ENCODE measurements at places on chromosomes 7 and 10.

GRCh38 chr7:83426325-83426724, 222.6 kb downstream of the SEMA3E start:
- no peak for DNase-seq

DNA sequence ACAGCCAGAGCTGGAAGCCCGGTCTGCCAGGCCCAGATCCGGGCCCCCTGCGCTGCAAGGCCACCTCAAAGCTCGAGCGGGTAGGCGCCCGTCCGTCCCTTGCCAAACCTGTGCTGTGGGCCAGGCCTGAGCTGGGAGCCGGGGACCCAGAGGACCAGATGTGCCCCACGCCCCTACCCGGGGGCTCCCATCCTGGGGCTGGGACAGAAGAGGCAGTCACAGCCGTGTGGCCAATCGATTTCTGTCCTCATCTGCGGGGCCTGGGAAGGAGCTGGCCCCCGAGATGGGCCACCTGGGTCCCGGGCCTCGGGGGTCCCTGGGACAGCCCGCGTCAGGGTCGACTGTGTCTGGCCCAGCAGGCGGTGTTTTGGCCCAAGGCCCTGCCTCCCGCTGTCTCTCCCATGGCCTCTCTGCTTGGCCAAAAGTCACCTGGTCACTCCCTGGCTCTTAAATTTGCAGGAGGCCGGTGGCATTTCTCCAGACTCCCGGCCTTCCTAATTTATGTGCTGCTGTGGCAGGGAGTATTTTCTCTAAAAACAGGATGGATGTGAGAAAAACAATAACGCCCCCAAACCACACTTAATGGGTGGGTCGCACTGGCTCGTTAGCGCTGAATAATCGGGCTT, 63.8 kb downstream of the UNCX start:
- no peak for DNase-seq

DNA sequence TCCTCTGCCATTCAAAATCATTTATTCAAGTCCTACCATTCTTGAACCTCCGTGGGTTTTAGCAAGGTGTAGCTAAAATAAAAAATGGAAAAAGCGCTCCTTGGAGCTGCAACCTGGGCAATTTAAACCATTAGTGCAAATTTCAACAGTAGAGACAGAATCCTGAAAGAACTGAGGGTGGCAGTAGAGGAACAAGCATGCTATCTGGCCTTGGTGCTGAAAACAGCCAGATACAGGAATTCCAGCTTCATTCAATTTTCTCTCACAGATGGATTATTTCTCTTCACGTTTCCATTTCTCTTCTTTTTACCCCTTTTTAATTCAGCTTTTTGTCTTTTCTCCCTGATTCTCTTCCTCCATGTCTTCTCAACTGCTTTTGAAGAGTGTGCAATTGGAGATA, 77.7 kb downstream of the OTUD1 start:
- no peak for DNase-seq

DNA sequence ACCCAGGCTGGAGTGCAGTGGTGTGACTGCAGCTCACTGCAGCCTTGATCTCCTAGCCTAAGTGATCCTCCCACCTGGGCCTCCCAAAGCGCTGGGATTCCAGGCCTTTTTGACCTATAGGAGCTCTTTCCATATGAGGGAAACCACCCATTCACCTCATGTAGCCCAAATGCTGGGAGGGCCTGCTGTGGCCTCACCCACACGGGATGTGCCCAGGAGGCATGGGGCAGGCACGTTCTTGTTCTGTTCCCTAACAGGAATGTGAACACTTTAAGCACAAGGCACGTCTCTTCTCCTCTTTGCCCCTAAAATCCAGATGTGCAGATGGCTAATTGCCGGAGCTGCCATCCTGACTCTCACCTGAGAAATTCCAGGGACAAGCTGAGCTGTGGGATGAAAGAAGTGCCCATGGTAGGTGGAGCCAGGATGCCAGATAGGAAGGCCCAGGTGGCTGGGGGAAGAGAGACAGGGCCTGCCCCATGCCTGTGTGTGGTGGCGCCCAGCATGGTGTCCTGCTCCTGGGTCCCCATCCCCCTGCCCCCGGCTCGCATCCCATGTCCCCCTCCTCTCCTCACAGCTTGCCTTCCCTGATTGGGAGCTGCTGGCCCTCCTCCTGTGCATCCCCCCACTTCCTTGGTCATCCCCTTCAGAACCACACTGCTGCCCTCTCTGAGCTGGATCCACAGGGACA, 17.3 kb downstream of the CAMK2B start:
- no peak for DNase-seq

DNA sequence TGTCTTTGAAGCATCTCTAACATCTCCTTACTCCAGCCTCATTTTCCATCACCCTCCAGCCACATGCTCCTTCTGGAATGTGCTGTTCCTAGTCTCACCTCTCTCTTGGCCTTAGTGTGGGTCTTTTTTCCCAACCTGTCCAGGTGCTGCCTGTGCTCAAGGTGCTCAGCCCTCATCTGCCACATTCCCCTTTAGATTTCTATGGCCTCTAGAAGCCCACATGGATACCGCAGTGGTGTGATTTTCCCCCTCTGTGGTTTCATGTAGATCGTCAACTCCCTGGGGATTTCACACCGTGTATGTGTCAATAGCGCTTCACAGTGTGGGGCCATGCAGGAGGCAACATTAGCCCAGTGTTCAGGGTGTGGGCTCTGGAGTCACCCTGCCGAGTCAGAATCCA, 32.5 kb downstream of the BMPER start:
- DNase-seq, result no peak

GRCh38 chr10:70445718-70446657, 4.5 kb upstream of the NODAL start:
- DNase-seq, result no peak

GRCh38 chr10:3045471-3046209, 21.7 kb upstream of the PFKP start:
- DNase-seq, result no peak

DNA sequence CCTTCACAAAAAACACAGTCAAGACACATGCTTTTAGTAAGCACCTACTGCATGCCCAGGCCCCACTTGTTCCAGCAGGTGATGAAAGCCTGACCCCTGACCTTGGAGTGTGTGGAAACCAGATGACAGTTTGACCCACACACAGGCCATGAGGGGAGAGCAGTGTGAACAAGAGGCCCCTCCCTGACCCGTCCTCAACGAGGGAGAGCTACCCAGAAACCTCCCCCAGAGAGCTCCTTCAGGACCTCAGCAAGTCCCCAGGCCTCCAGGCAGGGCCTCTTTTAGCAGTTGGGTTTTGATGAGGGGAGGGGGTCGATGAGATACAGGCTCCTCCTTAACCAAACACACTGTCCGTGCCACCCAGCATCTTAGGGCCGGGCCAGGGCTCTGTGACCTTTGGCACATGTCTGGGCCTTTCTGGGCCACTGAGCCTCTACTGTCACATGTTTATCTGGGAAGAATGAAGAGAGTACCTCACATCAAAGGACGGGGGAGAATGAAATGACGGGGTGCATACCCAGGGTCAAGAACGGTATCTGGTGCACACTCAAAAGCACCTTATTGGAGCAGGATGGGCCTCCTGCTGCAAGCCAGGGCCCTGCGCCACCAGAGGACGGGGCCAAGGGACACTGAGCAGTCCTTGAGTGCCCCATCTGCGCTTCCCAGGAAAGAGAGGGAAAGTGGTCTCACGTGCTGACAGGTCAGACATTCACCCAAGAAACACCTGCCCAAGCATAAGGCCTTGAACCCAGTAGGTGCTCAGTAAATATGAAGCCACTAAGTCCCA, 202.6 kb upstream of the ZMIZ1 start:
- no peak for DNase-seq

GRCh38 chr10:30538086-30538485, 91.5 kb downstream of the LYZL2 start:
- no peak for DNase-seq

DNA sequence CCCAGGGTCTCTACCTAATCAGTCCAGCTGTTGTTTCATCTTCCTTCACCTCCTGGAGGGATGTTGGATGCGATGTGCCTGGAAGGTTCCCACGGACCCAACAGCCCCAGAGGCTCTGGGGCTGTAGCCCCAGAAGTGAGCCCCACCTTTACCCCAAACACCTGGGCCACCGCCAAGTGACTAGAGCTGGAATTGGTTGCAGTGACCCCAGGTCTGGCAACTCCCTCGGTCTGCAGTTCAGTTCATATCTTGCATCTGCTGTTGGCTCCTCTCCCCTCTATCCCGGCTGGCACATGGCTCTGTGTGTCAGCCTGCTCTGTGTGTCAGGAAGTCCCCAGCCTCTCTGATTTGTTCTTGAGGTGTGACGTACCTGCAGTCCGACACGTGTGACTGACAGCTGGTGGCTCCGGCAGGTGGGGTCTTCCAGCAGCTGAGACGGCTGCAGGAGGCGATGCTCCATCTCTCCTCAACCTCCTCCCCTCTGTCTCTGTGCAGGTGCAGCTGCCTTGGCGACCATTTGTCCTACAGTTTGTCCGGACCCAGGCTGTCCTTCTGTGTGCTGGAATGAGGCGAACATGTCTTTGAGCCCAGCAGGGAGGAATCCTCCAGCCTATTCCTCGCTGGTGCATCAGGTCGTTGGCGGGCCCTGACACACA, 38.6 kb downstream of the ELFN1 start:
- no peak for DNase-seq

- no peak for DNase-seq
These were observed 5.3 kb downstream of the GLRX3 start for GRCh38 chr10:130141460-130141859.

- DNase-seq, result no peak
These were observed 280.5 kb upstream of the PPP2R2D start for GRCh38 chr10:131620314-131620713.

GRCh38 chr10:79152423-79152817, 83.7 kb downstream of the ZMIZ1 start:
- no peak for DNase-seq

GRCh38 chr7:25287291-25287690, 59.0 kb upstream of the NPVF start:
- no peak for DNase-seq

DNA sequence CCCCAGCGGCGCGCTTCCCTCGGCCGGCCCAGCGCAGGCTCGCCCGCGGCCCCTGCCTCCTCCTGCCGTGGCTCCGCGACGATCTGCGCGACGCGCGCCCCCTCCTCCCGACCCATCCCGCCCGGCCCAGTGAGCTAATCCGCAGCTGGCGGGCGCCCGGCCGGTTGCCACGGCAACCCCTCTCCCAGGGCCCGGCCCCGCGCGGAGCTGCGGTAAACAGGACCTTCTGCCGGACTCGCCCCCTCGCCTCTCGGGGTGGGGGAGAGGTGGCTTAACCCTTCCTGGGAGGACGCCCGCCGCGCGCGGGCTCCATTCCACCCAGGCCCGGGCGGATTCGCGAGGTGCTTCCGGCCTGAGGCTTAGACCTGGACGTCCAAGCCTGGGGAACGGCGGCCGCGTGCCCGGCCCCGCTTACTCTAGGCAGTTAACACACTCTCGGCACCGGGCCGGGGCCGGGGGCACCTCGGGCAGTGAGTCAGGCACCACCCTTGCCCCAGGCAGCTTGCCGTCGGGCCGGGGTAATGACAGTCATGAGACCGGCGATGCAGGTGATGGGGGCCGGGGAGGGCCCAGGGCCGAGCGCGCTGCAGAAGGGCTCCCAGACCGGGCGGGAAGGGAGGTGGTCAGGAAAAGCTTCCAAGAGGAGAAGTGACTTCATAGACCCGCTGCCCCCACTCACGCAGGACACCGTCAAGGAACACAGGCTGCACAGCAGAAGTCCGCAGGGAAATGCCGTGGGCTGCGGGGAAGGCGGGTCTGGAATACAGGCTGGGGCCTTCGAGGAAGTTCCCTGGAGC, at the start of gene DENND2A:
Gene DENND2A (minus strand): TSS at position 87 of the 797 bp plus-strand sequence. CDS start 38,416 bp downstream, outside the sequence.
- no peak for DNase-seq

DNA sequence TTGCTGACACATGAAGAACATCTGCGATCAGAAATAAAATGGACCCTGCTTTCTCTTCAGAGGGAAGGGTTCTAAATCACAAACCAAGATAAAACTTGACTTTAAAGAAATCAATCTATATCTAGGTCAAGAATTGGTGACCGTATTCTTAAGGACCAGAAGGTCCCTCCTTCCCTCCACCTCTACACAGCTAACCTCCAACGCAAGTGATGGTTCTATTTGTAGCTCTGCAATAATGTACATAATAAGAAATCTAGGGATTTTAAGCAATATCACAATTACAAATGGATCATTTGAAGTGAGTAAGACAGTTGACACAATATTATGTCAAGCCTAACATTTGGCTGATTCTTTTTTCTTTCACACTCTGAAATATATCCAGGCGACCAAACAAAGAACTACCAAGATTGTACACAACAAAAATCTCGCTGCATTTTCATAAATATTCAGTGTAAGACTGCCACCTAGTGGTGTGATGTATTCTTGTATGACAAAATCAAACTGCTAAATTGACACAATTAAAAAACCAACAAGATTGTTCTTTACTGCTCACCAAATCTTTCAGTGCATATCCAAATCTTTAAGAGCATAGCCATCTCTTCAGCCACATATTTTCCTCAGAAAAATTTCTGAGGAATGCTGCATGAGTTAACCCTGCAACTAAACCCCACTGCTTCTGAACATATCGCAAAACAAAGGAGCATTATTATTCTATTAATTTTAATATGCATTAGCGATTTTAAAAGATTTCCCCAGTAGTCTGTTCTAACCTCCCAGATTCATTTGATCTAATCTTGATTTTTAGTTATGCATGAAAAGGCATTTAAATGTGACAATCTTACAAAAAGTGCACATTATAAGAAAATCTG, 44.5 kb downstream of the ICA1 start:
- no peak for DNase-seq

GRCh38 chr10:16458166-16458955, 21.6 kb downstream of the PTER start:
- no peak for DNase-seq

DNA sequence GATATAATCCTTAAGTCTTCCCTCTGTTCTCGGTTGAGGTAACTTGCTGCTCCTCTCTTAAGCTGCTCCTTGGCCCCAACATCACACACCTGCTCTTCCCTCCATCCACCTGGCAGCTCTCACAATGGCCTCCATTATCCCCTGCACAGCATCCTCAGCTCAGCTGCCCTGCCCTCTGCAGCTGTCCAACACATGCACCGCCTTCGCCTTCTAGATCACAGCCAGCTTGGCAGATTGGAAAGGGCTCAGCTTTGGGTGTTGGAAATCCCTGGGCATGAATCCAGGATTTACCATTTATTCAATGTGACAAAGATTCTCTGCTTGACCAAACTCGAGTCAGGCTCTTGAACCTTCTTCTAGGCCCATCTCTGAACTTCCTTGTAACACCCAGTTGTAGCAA, 20.6 kb downstream of the RGR start:
- no peak for DNase-seq

GRCh38 chr7:135757719-135758411, 9.3 kb upstream of the FAM180A start:
- DNase-seq, result no peak

DNA sequence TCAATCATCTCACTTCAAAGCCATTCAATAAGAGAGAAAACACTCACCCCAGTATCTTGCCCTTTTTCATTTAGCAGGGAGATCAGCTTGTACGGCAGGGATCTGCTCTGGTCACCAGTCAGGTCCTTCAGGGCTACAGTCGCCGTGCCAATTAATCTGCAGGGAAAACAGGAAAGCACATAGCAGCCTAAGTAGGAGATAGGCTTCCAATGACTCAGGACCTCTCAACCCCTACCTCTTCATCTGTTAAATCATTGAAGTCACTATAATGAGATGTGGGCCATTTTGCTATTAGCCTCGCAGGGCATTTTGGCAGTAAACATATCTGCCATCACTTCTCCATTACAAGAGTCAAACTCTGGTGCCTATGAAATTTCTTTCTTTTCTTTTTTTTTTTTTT, 50.8 kb downstream of the MYOF start:
- no peak for DNase-seq
